ENCODE measurements at places on chromosomes 7 and 10.

DNA sequence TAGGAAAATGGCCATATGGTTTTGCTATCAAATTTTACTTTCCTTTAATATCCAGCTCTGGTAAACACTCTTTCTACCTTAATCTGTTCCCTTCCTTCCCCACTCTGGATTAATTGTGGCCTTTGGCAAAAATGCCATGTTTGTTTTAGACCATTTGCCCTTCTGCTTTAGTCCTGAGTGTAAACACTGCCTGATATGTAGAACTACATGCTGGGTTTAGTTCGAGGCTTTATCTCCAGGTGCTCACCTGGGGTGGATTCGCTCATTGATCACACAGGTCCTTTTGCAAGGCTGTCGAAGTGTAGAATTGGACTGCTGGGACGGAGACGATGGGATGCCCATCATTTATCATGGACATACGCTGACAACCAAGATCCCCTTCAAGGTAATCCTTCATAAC is 94.1 kb downstream of the NOC3L start:
- DNase-seq: no peak

DNA sequence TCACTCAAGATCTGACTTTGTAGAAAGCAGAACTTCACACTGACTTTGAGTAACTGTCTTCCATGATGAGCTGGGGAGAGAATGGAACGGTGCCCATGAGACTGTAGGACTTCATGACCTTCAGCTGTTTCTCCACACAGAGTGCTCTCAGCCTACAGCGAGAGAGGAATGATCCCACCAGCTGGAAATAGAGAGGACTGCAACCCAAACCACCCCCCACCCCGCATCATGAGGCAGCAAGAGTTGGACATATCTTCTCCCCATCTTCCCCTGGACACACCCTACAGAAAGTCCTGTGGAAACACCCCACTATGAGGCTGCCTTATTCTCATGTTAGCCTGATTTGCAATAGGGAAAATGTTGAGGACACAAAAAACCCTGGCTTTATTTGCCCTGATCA is 312.5 kb downstream of the PAXIP1 start:
- no peak for DNase-seq

DNA sequence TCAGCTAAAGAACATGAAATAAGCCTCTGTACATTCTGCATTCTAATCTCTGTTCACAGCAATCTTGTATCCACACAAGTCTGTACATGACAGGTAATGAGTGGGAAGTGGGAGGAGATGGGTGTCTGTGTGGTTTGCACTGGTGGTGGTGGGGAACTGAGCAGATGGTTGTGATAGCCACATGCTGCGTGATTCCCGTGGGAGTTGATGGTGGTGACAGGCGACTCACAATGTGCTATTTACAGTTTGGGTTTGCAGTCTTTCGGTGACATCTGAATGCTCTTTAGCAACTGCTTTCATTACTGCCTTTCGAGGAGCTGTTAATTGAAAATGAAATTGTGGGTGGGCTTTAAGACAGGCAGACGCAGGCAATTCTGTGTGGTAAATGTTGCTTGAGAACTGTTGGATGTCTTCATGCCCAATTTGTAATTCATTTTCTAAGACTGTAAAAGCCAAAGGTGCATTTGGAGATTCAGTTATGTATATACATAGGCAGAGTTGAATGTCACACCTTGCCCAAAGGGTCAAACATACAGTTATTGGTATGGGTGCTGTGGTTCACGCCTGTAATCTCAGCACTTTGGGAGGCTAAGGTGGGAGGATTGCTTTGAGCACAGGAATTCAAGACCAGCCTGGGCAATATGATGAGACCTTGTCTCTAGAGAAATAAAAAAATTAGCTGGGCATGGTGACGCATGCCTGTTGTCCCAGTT is 308.2 kb downstream of the AUTS2 start:
- no peak for DNase-seq

DNA sequence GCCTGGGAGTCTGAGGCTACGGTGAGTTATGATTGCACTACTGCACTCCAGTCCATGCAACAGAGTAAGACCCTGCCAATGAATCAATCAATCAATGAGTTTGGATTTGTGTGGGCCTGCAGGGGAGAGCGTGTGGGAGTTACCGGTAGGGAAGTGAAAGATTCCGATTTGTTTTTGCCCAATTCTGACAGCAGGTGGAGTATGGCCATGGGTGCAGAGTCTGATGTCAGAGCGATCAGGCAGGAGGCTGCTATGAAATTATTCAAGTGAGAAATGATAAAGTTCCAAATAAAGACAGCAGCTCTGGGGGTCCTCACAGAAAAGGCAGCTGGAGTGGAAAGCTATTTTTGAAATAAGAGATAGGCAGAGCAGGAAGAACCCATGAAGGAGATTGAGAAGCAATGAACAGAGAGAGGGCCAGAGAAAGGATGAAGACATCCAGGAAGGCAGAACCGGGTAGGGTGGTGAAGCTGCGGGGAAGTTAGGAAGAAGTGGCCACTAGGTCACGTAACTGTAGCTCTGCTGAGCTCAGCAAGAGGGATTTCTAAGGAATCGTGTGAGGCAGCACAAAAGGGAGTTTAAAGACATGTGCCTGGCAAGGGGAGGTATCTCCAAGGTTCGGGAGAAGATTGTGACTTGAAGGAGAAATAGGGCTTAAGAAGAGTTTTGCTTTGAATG is 93.7 kb upstream of the NMT2 start:
- no peak for DNase-seq

DNA sequence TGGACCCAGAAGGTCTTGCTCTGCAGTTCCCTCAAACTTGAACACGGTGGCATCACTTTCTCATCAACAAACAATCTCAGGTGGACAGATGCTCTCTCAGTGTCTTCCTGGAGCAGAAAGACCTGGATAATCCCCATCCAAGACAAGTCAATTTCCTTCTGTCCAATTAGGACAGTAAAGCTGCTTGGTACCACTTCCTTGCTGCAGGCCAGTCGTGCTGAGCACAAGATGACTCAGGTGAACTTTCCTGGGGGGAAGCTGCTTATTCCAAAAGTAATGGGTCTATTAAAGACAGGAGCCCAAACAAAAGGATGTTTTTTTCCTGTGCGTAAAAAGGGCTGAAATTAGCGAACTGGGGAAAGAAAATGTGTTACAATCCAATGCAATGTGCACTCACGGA is 107.6 kb upstream of the AFAP1L2 start:
- DNase-seq: no peak

GRCh38 chr7:149281508-149282330 is 19.7 kb downstream of the ZNF783 start:
- no peak for DNase-seq

DNA sequence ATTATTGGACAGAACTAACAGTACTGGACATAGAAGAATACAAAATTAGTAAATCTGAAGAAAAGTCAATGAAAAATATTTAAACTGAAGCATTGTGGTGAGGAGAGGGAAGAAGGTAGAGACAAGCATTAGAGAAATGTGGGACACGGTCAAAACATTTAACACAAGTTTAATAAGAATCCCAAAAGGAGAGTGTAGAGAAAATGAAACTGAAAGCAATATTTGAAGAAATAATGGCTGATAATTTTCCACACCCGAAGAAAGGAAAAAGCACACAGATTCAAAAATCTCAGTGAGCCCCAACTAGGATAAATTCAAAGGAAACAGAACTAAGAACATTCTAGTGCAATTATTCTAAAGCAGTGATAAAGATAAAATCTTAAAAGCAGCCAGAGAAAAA is 126.4 kb upstream of the LRRTM3 start:
- no peak for DNase-seq

DNA sequence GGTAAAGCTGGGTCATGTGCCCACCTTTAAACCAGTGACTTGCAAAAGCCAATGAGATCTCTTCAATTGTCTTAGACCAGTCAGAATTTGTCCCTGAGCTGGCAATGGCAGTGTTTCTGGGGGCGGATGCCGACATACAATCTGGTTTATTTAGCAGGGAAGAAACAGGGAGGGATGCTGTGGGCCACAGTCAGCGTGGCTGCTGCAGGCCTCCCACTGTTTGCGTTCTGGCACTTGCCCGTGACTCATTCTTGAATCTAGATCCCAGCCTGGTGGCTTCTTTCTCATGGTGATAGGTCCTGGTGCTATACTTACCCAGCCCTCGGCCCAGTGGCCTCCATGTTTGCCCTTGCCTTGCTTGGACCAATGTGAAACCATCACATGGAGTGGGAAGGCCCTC is 3.1 kb upstream of the CPA1 start:
- no peak for DNase-seq

DNA sequence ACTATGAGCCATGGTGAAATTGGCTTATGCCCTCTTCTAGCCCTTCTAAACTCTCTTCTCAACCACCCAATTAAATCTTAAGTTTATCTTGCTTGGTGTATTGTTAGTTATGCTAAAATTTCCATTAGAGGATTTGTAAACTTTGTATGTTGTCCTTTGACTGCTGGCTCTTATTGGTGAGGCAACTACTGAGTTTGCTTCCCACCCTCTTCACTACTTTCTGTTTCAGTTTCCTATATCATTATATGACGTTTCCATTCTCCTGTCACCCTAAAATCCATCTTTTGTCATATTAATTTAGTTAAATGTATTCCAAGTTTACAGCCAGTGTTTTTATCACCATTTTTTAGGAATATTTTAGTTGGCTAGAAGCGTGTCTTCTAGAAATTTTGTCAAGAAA is 80.9 kb upstream of the VWC2 start:
- no peak for DNase-seq

GRCh38 chr10:3357737-3358136 is 185.2 kb upstream of the PITRM1 start:
- DNase-seq: no peak

GRCh38 chr10:30456266-30456665 is 22.3 kb downstream of the MAP3K8 start:
- no peak for DNase-seq

DNA sequence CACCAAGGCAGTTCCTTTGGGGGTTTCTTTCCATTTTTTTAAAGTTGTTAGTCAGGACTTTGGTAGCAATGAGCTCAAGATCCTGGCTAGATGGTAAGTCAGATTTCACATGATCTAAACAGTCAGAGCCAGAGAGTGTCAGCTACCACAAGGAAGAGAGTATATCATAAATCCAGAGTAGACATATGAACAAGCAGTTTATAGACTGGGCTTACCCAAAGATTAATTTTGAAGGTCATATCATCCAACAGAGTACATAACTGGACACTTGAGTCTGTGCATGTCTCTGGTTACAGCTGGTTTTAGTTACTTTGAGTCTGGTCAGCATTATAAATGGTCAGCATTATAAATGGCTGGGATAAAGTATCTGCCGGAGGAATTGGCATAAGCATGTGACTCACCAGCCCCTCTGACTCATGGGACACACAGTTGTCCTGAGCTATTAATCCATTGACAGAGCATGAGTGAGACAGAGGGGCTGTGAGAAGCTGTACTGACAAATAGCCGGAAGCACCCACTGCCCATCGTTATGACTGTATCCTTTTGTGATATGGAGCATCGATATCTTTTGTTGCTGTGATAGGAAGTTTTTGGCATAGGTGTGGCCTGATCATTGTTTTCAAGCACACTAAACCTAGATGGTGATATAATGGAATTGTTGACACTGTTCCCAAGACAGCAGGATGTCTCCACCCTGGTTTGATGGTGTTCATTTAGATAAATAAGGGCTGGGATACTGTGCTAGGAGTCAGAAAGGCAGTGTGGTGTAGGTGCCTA is 19.3 kb downstream of the PPP1R3C start:
- DNase-seq: no peak

DNA sequence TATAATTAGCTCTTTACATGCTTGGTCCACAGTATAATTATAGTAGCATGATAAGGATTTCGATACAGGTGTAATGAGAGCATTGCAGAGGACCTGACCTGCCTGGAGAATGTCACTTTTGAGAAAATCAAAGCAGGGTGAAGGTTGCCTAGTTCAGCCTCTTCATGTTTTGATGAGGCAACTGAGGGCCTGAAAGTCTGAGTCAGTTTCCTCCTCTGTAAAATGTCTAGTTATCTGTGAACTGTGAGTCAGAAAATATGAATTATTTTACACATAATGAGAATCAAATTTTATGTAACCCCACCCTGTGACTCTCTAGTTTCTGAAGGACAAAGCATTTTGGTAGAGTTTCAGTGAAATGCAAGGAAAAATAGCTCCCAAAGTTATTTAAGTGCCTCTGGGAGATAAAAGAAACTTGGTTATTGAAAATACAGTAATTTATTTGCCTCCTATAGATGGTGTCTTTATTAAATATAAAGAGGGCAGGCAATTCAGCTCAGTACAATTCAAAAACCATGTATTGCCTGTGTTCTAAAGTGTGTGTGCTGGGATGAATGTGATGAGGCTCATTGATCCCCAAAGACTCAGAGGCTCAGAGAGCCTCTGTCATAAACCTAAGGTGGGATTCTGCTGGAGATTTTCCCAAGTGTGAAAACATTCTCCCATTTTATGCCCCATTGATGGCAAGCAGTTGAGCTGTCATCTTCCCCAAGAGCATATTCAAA is 37.3 kb upstream of the SAMD9L start:
- DNase-seq: no peak

DNA sequence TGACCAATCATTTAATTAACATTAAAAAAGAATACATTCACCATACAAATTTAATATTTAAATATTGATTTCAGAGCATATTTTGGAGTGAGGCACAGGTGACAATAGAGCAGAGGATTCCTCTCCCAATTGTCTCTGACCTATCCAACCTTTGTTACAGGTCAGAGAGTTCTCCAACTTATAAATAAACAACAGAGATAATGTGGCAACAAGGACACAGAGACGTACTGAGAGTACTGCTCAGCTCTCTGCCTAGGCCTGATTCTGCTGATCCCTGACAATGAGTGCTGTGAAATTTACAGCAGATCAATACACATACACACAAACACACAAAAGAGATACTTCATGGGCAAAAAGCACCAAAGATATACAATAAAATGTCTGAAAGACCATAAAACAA is 18.3 kb upstream of the AGAP5 start:
- DNase-seq: no peak

- no peak for DNase-seq
Measured at GRCh38 chr7:14604606-14605005, 297.9 kb downstream of the DGKB start.

DNA sequence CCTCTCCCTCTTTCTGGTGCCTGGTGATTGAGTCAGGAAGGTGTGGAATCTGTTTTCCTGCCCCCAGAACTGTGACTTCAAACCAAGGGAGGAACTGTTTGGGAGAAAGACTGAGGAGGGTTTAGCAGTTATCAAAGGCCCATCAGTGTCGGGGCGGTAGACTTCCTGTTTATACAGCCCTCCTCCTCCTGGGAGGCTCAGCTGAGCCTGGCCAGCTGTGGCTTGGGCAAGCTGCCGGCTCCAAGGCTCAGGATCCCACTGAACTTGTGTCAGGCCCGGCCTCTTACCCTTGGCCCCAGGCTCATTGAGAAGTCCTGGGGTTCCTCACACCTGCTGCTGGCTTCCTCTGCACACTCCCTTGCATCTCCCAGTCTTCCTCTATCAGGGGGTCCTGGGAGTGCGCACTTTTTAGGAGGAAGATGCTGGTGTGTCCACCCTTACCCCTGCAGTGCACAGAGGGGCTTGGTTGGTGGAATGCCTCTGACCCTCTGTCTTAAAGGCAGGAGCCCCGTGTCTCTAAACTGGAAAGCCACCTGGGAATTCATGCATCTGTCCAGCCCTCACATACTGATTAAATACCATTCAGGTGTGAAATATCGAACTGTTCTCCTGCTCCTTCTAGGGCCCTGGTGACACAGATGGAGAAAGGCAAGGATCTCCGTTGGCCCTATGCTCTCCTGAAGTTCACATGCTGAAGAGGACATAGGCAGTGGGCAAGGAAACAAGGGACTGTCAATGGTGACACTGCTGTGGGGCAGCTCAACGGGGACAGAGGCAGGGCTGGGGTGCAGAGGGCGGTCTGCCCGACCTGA is 32.4 kb downstream of the CXCL12 start:
- DNase-seq: no peak

- DNase-seq: no peak
Measured at GRCh38 chr7:147911201-147911601, 679.4 kb upstream of the C7orf33 start.

GRCh38 chr7:150896562-150897209 is 44.4 kb downstream of the AOC1 start:
- DNase-seq: no peak

Data from CD4-positive, alpha-beta T cell treated with Interleukin-15 for 1 hour (primary cell).